COR-L47 (cell line): ENCODE measurements at places on chromosomes 11 and 22.

DNA sequence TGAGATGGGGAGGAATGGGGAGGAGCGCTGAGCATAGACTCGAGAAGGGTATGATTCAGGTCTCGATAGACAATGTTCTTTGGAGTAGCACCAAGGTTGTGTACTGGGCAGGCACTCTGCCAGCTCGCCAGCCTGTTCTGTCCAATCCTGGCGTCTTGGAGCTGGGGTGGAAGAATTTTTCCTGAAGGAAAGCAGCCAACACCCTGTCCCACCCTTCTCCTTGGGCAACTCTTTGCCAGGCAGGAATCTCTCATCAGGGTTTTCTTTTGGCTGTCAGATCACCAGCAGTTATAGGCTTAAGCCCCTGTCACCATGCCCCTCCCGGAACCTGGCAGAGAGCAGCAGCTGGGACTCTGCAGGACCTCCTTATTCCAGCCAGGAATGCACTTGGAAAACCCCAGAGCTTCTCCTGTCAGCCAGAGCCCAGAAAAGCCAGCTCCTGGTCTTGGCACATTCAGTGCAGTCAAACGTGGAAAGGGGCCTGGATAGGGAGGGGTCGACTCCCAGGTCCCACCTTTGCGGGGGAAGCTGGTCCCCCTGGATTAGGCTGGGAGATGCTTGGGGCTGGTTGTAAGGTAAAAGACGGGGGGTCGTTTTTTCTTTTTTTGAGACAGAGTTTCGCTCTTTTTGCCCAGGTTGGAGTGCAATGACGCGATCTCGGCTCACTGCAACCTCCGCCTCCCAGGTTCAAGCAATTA is 14.4 kb upstream of the SPTBN2 start:
- no peak for DNase-seq

- DNase-seq, result no peak
Observed at GRCh38 chr11:3660960-3661359, 10.2 kb downstream of the CHRNA10 start.

- no peak for DNase-seq
Observed at GRCh38 chr11:12692229-12693075, 18.2 kb downstream of the TEAD1 start.

GRCh38 chr11:104549019-104549418 is 349.2 kb downstream of the CASP12 start:
- no peak for DNase-seq

DNA sequence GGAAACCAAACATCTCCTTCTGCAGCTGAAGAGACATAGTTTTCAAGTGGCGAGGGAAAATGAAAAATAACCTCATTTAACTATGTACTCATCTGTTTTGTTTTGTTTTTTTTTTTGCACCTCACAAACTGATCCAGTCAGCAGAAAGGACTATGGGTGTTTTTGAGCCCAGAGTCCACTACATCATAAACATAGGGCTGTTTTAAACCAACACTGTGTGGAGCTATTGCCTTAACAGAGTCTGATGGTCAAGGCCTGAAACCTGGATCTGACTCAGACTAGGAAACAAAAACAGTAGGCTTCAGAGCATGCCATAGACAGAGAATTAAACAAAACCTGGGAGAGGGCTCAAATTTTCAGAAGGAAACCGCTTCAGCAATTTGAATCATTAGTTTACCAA is 99.3 kb upstream of the FSHB start:
- DNase-seq, result no peak

DNA sequence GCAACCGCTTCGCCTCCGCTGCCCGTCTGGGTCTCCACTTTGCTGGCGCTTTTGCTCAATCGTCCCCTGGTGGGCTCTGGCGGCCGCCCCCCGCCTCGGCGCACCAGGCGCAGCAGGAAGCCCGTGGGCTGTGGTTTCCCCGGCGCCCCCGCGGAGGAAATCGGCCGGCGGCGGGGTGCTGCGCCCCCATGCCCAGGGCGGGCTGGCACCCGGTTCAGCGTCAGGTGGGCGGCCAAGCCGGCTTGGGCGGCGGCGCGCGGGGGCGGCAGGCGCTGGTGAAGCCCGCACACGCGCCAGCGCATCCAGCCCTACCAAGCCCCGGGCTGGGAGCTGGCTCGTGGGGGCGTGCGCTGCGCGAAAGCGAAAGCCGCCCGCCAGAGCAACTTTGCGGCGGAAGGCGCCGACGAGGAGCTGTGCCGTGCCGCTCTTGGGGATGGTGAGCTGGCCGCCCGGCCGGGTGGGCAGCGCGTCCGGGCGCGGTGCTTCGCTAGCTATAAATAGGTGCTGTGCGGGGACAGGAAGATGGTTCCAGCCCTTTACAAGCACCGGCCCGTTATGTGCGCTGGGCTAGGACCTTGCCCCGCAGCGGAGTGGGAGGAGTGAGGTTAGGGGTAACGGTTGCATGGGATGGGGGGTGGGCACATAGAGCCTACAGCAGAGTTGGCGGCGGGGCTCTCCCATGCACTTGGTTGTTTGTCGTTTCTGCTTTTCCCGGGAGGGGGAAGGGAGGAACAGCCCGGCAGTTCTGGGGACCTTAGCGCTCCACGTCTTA is 25.0 kb upstream of the SUSD2 start:
- peak; percentile 16 for DNase-seq

GRCh38 chr11:116851626-116852025 is 14.2 kb upstream of the APOA1 start:
- no peak for DNase-seq

DNA sequence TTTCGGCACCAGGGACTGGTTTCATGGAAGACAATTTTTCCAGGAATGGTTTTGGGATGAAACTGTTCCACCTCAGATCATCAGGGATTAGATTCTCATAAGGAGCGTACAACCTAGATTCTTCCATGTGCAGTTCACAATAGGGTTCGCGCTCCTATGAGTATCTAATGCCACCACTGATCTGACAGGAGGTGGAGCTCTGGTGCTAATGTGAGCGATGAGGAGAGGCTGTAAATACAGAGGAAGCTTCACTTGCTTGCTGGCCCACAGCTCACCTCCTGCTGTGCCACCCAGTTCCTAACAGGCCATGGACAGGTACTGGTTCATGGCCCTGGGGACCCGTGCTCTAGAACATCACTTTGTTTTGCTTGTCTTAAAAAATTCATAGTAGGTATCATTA is 41.8 kb upstream of the AMPD3 start:
- DNase-seq, result peak; percentile 42

- DNase-seq, result no peak
Observed at GRCh38 chr11:117255966-117256365, 23.5 kb downstream of the RNF214 start.

DNA sequence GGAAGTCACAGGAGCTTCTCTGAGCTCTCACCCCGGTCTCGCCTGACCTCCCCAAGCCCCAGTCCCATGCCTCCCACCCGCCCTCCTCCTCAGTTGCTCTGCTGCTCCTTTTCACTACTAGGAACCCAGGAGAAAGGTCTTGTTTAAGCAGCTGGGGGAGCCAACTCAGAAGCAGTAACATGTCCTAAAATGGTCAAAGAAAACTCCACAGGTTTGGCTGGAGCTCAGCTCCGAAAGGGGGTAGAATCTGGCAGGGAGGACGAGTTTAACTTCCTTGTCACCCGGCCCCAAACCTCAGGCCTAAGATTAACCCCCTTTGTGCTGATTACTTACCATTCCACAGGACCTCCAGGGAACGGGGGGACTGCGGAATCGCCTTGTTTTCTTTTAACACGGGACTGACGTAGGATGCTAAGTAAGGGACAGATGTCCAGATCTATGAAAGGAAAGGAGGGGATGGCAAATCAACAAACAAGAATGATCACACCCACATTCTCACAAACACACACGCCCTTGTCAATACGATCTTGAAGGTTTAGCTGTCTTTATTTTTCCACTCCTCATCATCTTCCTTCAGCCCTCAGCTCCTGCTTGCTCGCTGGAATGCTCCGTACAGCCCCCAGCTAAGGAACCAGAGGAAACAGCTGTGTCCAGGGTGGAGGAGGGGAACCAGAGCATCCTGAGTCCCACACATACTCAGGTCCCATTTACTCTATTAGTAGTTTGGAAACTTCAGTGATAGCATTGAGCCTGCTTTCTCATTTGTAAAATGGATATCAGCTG is 13.5 kb downstream of the PCSK7 start:
- DNase-seq, result no peak

- no peak for DNase-seq
Observed at GRCh38 chr22:40030758-40031095, 36.0 kb downstream of the FAM83F start.

DNA sequence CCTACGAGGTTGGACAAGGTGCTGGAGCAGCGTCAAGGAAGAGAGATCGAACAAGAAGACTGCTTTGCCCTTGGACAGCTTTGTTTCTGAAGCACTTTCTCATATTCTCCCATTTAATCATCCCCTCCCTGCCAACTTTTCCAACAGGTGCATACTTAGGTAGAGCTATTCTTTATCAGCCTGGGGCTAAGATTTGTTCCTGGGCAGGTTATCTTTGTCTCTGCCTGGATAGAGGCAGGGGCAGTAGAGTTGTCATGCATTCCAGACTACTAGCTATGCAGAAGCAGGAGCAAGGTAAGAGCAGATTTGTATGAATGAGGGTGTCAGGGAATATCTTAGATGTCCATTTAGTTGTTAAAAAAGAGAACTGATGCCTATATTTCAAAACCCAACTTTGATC is 82.3 kb downstream of the PTPRJ start:
- no peak for DNase-seq

DNA sequence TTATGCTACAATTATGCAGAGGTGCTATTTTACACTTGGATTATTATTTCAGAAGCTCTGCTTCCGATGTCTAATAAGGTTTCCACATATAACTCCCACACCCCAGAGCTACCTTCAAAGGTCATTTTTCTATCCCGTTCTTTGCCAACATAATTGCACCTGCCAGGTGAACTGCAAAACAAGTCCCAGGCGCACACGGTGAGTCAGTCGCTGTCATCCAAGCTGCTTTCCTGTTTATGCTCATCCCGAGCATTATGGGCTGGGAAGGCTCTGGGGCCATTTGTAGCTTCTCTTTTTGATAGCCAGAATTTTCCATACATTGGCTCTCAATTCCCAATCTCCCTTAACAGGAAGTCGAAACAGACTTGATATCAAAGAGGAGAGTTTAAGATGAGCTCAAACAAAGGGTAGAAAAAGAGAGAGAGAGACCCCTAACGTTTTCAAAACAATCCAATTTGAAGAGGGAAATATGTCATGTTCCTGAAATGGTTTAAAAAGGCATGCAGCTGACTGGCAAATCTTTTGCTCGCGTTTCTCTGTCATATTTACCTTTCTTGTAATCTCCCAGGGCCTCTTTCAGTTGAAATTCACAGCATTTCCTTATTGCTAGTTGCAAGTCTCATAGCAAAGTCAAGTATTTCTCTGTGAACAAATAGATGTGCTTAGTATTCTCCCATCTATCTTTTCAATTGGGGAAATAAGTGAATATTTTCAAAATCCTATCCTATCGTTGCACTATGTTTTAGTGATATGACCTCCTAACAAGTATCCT is 815.9 kb downstream of the KCNA4 start:
- DNase-seq, result peak; percentile 5

- DNase-seq, result no peak
Observed at GRCh38 chr11:73011126-73011817, 130.8 kb downstream of the FCHSD2 start.

GRCh38 chr11:8239040-8239439 is 24.6 kb downstream of the LMO1 start:
- no peak for DNase-seq

- no peak for DNase-seq
Observed at GRCh38 chr11:94786264-94787126, 18.3 kb downstream of the AMOTL1 start.

- DNase-seq, result no peak
Observed at GRCh38 chr11:36257351-36257750, 31.9 kb downstream of the COMMD9 start.

DNA sequence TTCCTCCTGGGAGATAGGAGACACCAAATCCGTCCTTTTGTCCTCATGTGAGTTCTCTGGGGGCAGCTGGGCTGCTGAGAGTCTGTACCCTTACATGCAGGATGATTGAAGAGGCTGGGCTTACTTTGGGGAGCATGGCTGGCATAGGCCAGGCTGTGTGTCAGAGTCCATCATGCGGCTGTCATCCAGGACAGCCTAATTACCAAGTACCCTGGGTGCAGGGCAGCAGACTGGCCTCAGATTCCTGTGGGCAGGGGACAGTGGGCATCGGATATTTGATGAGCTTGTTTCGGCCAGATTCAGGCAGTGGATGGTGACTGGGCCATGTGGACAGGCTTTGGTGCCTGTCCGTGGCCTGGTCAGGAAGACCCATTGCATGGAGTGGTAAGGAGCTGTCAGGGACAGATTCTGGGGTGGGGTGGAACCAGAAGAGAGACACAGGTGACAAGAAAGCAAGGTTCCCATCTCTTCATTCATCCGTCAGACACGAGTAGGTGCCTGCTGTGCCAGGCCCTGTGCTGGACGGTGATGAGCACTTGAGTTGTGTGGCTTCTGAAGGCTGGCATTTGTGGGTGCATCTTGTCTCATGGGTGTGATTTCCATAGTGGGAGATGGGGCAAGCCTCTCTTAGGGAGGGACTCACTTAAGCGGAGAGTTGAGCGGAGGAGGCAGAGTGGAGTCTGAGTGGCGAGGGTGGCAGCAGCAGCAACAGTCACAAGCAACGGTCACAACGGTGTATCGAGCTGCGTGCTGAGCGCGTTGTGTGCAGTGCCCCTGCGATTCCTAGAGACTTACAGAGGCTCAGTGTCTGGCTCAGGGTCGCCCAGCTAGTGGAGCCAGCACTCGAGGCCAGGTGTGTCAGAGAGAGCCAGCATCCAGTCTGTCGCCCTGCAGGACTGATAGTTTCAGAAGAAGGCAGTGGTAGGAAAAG is 48.7 kb downstream of the TBC1D22A start:
- DNase-seq, result no peak

DNA sequence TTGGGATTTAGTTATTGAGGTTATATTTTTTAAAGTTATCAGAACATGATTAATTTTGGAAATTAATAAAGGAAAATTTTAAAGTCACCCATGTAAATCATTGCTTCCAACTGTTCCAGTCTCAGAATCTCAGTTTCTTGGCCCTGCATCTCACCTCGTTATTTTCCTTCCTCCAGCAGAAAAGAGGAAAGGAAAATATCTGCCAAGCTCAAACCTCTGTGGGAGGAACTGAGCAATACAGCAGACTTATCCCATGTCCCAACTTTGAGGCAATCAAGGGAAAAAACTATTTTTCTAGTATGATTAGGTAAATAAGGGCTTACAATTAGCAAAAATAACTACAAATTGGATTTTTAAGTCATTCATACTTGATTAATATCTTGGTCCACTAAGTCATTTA is 30.1 kb downstream of the ELMOD1 start:
- DNase-seq, result no peak

DNA sequence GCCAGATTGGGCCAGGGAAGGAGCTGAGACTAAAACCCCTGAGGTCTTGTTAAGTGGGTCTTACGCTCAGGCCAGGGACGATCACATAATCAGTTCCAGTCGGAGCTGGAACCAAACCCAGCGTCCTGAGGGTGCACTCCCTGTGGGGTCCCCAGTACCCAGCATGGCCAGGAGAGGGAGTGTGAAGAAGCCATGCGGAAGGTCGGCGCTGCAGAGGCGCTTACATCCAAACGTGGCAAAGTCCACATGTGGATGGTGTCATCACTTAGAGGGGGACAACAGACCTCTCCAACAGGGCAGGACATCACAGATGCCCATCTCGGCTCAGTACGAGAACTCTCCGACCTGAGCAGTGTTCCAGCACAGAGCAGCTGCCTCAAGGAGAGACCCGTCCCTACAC is 8.3 kb downstream of the ATP5MGL start:
- no peak for DNase-seq
